Stomach (tissue), 19 donors: ENCODE measurements at places on chromosomes 6 and 20. TPM values are rescaled to one million over a fixed set of nuclear protein-coding genes. Genes with fewer than 3 reads are reported as not detected.

GRCh38 chr6:169239181-169239580, 14.5 kb downstream of the THBS2 start:
- H3K36me3 ChIP-seq: no peaks in the 10 kb centered on the region
- H3K27ac ChIP-seq: no peak overlapping the region
- no peak overlapping the region for H3K4me3 ChIP-seq
- no peak for DNase-seq
- H3K27me3 ChIP-seq: peaks cover 3% of the 10 kb centered on the region

GRCh38 chr20:57738484-57738883, 28.7 kb upstream of the PMEPA1 start:
- peaks cover 6% of the 10 kb centered on the region for H3K4me1 ChIP-seq
- no peaks in the 10 kb centered on the region for H3K27me3 ChIP-seq
- no peak overlapping the region for H3K27ac ChIP-seq
- no peak overlapping the region for H3K4me3 ChIP-seq

The CUL7 gene
- 4.7 TPM for polyA plus RNA-seq

The MATN4 gene
- not detected for polyA plus RNA-seq

GRCh38 chr20:24086121-24086520, 97.5 kb upstream of the GGTLC1 start:
- no peak overlapping the region for H3K4me3 ChIP-seq
- peaks cover 5% of the 10 kb centered on the region for H3K27me3 ChIP-seq
- no peaks in the 10 kb centered on the region for H3K4me1 ChIP-seq
- DNase-seq: no peak
- H3K36me3 ChIP-seq: no peaks in the 10 kb centered on the region

GRCh38 chr6:155187106-155187505, 76.7 kb upstream of the CLDN20 start:
- DNase-seq: no peak
- no peaks in the 10 kb centered on the region for H3K36me3 ChIP-seq
- no peak overlapping the region for H3K4me3 ChIP-seq

GRCh38 chr20:21100578-21101452, 5.3 kb downstream of the LINC00237 start:
- peaks cover 55% of the 10 kb centered on the region for H3K4me1 ChIP-seq
- peaks cover 45% of the 10 kb centered on the region for H3K27me3 ChIP-seq
- H3K36me3 ChIP-seq: no peaks in the 10 kb centered on the region
- peak overlapping the region; percentile 25 for H3K27ac ChIP-seq
- peak; percentile 30 for DNase-seq

DNA sequence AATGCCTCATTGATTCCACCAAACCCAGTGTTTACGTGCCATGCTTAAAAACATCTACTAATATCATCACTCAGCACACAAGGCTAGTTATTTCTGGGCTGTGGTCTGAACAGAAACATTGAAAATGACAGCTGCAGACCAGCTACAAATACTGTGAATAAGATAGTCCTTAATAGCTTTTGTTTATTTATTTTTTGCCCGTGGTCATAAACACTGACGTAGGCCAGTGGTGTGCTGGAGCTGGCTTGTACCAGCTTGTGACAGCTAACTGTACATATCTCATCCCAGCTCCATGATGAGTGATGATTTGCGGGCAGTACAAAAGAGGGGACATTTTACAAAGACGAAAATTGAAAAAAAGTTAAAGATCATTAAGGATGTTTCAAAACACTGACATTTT, 1057.0 kb downstream of the EPHA7 start:
- no peak overlapping the region for H3K27ac ChIP-seq
- no peak overlapping the region for H3K4me3 ChIP-seq
- H3K4me1 ChIP-seq: no peaks in the 10 kb centered on the region
- DNase-seq: no peak
- H3K27me3 ChIP-seq: no peaks in the 10 kb centered on the region

The GRM1 gene
- polyA plus RNA-seq: not detected

- peaks cover 19% of the 10 kb centered on the region for H3K4me1 ChIP-seq
- H3K27ac ChIP-seq: no peak overlapping the region
- no peaks in the 10 kb centered on the region for H3K36me3 ChIP-seq
Observed at GRCh38 chr20:31862506-31862905, 7.8 kb downstream of the DUSP15 start.

DNA sequence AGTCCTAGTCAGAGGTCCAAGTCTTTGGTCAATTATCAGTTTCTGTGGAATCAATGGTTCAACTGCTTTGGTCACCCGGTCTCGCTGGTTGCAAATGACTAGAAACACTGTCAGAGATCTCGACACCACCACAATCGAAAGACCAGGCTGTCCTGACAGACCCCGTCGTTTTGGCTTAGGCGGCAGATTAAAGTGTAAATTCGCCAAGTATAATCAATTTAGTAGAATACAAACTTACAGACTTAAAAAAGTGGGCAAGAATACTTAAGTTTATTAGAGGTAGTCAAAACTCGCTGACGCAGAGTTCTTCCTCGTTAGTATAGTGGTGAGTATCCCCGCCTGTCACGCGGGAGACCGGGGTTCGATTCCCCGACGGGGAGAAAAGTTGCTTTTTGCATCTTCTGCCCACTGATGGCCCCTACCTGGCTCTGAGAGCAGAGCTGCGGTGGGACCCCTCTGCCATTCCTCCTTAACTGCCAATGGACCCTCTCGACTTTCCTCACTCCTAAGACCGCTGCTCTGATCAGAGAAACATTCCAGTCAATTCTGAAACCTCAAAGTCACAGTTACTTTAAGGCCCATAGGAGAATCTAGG, 30.6 kb upstream of the ZNF184 start:
- H3K36me3 ChIP-seq: no peaks in the 10 kb centered on the region
- H3K4me1 ChIP-seq: peaks cover 12% of the 10 kb centered on the region
- H3K27me3 ChIP-seq: peaks cover 11% of the 10 kb centered on the region
- peak overlapping the region; percentile 50 for H3K4me3 ChIP-seq
- H3K27ac ChIP-seq: peak overlapping the region; percentile 21

The WFDC9 gene
- not detected for polyA plus RNA-seq

The CLPSL2 gene
- not detected for polyA plus RNA-seq

DNA sequence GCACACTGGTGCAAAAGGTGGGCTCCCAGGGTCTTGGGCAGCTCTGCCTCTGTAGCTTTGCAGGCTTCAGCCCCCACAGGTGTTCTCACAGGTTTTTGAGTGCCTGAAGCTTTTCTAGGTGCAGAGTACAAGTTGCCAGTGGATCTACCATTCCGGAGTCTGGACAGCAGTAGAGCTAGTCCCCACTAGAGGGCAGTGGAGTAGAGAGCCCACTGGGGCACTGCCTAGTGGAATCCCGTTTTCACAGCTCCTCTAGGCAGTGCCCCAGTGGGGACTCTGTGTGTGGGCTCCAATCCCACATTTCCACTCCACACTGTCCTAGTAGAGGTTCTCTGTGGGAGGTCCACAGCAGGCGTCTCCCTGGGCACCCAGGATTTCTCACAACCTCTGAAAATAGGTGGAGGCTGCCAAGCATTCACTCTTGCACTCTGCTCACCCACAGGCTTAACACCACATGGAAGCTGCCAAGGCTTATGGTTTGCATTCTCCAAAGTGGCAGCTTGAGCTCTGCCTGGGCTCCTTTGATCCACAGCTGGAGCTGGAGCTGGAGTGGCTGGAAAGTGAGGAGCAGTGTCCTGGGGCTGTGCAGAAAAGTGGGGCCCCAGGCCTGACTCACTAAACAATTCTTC, 86.3 kb upstream of the PROKR2 start:
- no peaks in the 10 kb centered on the region for H3K36me3 ChIP-seq
- no peak for DNase-seq
- no peaks in the 10 kb centered on the region for H3K27me3 ChIP-seq

GRCh38 chr20:57837208-57838035, 127.6 kb upstream of the PMEPA1 start:
- no peaks in the 10 kb centered on the region for H3K36me3 ChIP-seq
- DNase-seq: no peak
- H3K4me1 ChIP-seq: no peaks in the 10 kb centered on the region
- H3K4me3 ChIP-seq: no peak overlapping the region

DNA sequence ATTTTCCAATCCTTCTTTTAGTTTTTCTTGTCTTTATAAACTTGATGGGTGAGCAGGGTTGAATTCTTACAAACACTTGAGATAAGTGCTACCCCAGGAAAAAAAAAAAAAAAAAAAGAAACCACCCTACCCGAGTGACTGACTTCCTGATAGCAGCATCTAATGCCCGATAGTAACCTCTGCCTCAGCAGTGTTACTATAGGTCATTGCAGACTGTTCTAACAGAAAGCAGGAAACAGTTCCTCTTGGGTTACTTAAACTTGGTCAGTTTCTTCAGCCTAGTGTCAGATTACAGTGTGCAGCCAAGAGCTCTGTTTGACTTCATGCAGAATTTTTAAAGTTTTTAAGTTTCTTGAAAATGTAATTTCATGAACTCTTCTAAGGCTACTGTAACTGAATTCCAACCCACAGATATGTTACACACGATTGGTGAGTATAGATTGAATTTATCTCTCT, 2.1 kb downstream of the MYLIP start:
- peak overlapping the region; percentile 97 for H3K27ac ChIP-seq
- H3K36me3 ChIP-seq: peaks cover 3% of the 10 kb centered on the region
- peaks cover 54% of the 10 kb centered on the region for H3K4me1 ChIP-seq
- peak overlapping the region; percentile 95 for H3K4me3 ChIP-seq

The SLC32A1 gene
- polyA plus RNA-seq: not detected

GRCh38 chr6:51289041-51289440, 470.4 kb downstream of the TFAP2B start:
- H3K27ac ChIP-seq: no peak overlapping the region
- no peaks in the 10 kb centered on the region for H3K4me1 ChIP-seq
- H3K4me3 ChIP-seq: no peak overlapping the region

The SLC25A27 gene
- 4.6 TPM for polyA plus RNA-seq

The TPD52L1 gene
- polyA plus RNA-seq: 80.6 TPM

DNA sequence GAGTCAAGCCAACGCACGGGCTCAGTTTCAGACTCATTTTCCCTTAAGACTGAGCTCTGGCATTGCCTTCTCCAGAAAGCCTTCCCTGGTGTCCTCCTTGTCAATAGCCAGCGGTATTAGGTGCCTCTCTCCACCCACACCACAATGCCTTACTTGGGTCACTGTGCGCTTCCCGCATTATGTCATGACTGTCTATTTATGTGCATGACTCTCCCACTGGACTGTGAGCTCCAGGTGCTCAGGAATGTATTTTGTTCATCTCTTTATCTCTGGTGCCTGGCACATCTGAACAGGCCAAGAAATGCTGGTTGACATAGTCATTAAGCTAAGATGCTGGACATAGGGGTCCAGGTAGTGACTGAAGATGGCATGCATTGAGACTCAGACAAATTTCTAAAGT, 42.7 kb downstream of the DAAM2 start:
- H3K36me3 ChIP-seq: no peaks in the 10 kb centered on the region
- no peak for DNase-seq
- no peak overlapping the region for H3K27ac ChIP-seq
- peaks cover 60% of the 10 kb centered on the region for H3K4me1 ChIP-seq
- no peaks in the 10 kb centered on the region for H3K27me3 ChIP-seq

DNA sequence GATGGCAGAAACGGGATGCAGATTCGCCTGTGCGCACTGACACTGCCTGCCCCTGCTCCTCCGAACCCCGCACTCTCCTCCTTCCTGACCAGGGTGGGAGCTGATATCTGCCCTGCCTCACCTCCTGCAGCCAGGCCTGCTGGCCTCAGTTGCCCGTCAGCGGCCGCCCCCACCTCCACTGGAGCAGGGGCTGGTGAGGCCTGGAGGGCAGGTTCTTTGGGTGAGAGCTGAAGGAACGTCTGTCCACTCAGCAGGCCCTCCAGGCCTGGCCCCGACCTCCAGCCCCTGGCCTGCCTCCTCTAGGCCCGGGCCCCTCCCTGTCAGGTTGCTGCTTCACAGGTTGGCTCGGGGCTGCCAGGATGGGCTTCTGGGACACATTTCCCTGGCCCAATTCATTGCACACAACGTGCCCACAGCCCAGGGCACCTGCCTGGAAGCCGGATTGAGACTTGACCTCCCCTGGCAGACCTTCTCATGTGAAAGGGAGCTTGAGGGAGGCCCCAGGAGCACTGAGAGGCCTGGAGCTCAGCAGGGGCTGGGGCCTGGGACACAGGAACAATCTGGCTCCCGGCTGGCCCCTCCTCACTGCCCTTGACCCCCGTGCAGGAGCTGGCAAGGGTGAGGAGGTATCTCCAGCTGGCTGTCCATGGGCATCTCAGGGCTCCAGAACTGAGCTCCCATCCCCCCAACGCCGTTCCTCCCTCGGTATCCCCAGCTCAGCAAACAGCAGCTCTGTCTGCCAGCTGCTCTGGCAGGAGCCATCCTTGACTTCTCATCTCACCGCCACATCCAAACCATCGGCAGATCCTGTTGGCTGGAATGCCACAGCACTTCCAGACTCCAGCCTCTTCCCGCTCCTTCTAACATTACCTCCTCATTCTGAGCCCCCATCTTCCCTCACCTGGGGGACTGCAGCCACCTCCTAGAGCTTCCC, 39.5 kb downstream of the SPDEF start:
- H3K4me3 ChIP-seq: no peak overlapping the region
- no peak overlapping the region for H3K27ac ChIP-seq
- no peaks in the 10 kb centered on the region for H3K36me3 ChIP-seq
- DNase-seq: no peak
- no peaks in the 10 kb centered on the region for H3K4me1 ChIP-seq

The SLC13A3 gene
- polyA plus RNA-seq: 0.61 TPM

The EIF2S2 gene
- polyA plus RNA-seq: 92.4 TPM

- H3K27ac ChIP-seq: no peak overlapping the region
- H3K27me3 ChIP-seq: no peaks in the 10 kb centered on the region
- H3K4me3 ChIP-seq: no peak overlapping the region
- H3K4me1 ChIP-seq: no peaks in the 10 kb centered on the region
Observed at GRCh38 chr6:123117145-123117908, 121.3 kb downstream of the CLVS2 start.

DNA sequence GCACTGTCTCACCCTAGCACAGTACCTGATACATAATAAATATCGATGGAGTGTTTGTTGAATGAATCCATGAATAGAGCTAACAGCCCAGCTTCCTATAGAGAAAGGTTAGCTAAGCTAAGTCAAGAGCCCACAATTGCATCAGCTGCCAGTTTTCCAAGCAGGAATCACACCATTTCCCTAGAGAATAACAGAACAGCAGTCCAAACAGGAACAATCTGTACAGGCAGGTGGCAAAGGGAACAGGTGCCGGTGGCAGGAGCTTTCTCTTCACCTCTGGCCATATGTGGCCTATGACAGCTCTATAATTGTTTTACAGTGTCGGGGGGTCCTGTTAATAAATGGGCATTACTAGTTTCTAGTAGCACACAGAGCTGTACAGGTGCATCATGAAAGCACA, 38.8 kb downstream of the ISM1 start:
- no peak overlapping the region for H3K27ac ChIP-seq
- H3K4me1 ChIP-seq: no peaks in the 10 kb centered on the region
- no peak overlapping the region for H3K4me3 ChIP-seq
- peak; percentile 34 for DNase-seq
- no peaks in the 10 kb centered on the region for H3K36me3 ChIP-seq
- no peaks in the 10 kb centered on the region for H3K27me3 ChIP-seq

DNA sequence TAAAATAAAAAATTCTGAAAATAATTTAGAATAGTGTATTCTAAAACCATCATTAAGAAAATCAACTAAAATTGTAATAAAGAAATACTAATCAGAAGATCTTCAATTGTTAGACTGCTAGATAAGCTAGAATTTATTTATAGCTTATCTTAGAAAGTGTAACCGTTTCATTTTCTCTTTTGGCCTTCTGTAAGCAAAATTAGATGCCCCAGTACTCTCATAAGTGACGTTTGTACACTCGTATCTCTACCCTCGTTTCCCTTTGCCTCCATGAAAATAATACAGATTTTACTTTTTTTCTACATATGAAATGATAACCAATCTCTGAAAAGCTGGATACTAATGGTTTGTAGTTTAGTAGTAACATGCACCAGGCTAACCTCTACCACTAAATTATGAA, 19.8 kb downstream of the DSE start:
- DNase-seq: no peak
- no peaks in the 10 kb centered on the region for H3K36me3 ChIP-seq
